ENCODE measurements at places on chromosomes 5 and 9. TPM values are rescaled to one million over a fixed set of nuclear protein-coding genes. Genes with fewer than 3 reads are reported as not detected.

Gene DMRT1
- total RNA-seq, result not detected

Gene DOCK8
- total RNA-seq, result 2.3 TPM

Gene BTNL3
- total RNA-seq, result not detected

GRCh38 chr9:90964101-90965020 lies 162.7 kb downstream of the SYK start:
- no peaks in the 10 kb centered on the region for H3K36me3 ChIP-seq
- H3K27ac ChIP-seq, result no peak overlapping the region
- H3K4me1 ChIP-seq, result peaks cover 7% of the 10 kb centered on the region
- no peak overlapping the region for H3K4me3 ChIP-seq
- no peaks in the 10 kb centered on the region for H3K27me3 ChIP-seq
- peak; percentile 49 for DNase-seq

- no peak for DNase-seq
- H3K36me3 ChIP-seq, result no peaks in the 10 kb centered on the region
- no peak overlapping the region for H3K4me3 ChIP-seq
- no peaks in the 10 kb centered on the region for H3K27me3 ChIP-seq
- peaks cover 3% of the 10 kb centered on the region for H3K4me1 ChIP-seq
- no peak overlapping the region for H3K27ac ChIP-seq
Measured at GRCh38 chr5:126138281-126138931, 284.8 kb upstream of the GRAMD2B start.

DNA sequence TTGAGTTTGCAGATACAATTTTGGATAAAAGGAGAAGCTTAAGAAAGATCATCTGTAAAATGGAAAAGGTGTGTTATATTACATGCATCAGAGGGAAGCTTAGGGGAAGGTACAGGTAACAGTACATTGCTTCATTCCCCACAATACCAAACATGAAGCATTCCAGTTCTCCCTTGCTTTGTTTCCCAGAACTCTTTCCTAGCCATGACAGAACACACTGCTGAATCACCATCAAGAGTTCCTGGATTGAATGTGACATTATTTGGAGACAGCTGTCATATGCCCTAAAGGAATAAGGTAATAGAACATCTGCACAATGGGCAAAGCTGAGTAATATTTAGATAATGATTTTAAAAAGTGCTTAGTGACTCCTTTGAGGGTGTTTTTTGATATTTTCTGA lies 303.5 kb upstream of the ST8SIA4 start:
- H3K4me1 ChIP-seq, result no peaks in the 10 kb centered on the region
- no peak overlapping the region for H3K27ac ChIP-seq
- H3K36me3 ChIP-seq, result peaks cover 11% of the 10 kb centered on the region
- H3K4me3 ChIP-seq, result no peak overlapping the region

DNA sequence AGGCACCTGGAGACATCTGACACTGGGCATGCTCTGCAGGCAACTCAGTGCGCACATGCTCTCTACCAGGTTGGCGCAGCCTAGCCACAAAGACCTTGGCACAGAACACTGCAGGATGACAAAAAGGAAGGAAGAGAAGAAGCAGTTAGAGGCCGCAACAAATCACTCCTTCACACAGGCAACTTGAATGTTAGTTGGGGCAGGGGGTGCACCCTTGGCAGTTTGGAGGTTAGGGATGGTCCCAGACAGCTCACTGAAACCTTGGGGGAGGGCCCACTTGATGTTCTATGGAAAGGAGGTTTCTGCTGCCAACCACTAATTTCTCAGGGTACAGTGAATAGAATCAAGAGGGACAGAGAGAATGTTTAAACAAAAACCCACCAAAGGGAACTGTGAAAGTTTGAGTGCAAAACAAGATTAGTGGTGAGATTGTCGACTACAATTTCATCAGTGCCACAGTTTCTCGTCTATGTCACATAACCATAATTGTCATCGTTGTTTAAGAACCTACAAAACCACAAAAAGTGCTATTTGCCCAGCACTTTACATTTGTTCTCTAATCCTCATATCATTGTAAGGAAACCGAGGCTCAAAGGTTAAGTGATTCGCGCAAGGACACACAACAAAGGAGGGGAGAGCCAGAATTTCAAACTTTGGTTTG lies 48.7 kb downstream of the FBXW11 start:
- no peak for DNase-seq
- no peak overlapping the region for H3K27ac ChIP-seq
- H3K36me3 ChIP-seq, result no peaks in the 10 kb centered on the region
- no peaks in the 10 kb centered on the region for H3K27me3 ChIP-seq
- H3K4me3 ChIP-seq, result no peak overlapping the region

GRCh38 chr5:90135779-90136378 lies 273.7 kb downstream of the CETN3 start:
- DNase-seq, result peak; percentile 78
- no peak overlapping the region for H3K4me3 ChIP-seq
- no peak overlapping the region for H3K27ac ChIP-seq
- H3K36me3 ChIP-seq, result no peaks in the 10 kb centered on the region
- H3K4me1 ChIP-seq, result no peaks in the 10 kb centered on the region

DNA sequence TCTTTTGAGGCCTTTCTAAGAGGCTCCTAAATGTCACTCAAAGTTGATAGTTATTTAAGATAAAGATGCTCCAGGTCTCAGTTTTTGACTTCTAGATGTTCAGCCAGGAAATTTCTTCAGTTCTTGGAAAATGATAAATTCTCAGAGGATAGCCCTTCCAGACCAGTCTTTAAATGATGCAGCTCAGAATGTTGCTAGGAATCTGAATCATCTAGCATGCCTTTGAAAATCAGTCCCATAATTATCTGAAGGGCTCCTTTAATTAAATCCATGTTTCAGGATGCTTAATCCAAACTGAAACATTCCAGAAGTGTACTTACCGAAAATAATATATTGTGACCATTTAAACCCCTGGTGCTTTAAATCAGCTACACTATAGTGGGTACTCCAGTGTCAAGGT lies 107.5 kb upstream of the FBN2 start:
- no peaks in the 10 kb centered on the region for H3K36me3 ChIP-seq
- no peak overlapping the region for H3K27ac ChIP-seq
- no peak overlapping the region for H3K4me3 ChIP-seq

DNA sequence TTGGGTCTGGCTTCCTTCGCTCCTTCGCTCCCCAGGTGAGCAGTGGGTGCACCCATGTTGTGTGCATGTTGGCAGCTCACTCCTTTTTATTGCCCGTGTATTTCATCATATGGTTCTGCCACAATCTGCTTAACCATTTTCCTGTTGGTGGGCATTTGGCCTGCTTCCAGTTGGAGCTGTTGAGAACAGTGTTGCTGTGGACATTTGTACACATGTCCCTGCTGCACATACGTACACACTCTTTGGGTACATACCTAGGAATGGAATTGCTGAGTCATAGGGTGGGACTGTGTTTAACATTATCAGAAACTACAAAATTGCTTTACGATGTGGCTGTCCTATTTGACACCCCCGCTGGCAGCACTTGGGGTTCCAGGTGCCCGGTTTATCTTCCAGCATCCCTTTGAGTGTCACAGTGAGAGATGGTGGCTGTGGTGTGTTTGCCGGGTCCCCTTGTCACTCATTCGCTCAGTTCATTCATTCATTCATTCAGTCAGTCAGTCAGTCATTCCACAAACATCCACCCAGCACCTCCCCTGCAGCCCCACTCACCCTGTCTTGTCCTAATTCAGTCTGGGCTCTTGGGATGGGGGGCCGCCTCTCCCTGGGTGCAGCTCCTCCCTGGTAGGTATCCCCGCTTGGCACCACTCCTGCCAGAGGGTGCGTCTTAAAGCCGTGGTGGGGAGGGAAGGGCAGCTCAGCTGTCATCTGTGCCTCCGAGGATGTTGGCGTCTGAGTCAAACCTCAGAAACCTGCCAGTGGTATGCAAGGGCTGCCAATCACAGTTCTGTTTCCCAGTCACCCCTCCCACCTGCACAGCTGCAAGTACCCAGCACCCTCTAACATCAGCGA lies 7.9 kb upstream of the FIBCD1 start:
- H3K36me3 ChIP-seq, result peaks cover 2% of the 10 kb centered on the region
- H3K4me3 ChIP-seq, result no peak overlapping the region
- H3K27me3 ChIP-seq, result no peaks in the 10 kb centered on the region
